Smooth muscle cell of the brain vasculature (primary cell): ENCODE measurements at places on chromosomes 7 and 10.
A peak's percentile ranks its signal among the peaks of the same experiment; 100 is the strongest.

GRCh38 chr7:113698556-113699220, 220.1 kb downstream of the PPP1R3A start:
- peak; percentile 9 for DNase-seq

DNA sequence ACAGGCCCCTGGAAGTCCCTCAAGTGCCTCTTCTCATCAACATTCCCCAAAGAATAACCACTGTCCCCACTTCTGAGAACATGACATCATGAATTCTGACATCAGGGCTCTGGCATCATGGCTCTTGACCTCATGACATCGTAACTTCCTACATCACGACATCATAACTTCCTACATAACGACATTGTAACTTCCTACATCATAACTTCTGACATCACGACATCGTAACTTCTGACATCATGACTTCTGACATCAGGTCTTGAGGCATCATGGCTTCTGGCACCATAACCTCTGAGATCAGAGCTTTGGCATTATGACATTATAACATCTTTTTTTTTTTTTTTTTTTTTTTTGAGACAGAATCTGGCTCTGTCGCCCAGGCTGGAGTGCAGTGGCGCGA, 66.7 kb upstream of the FAM20C start:
- DNase-seq, result no peak

DNA sequence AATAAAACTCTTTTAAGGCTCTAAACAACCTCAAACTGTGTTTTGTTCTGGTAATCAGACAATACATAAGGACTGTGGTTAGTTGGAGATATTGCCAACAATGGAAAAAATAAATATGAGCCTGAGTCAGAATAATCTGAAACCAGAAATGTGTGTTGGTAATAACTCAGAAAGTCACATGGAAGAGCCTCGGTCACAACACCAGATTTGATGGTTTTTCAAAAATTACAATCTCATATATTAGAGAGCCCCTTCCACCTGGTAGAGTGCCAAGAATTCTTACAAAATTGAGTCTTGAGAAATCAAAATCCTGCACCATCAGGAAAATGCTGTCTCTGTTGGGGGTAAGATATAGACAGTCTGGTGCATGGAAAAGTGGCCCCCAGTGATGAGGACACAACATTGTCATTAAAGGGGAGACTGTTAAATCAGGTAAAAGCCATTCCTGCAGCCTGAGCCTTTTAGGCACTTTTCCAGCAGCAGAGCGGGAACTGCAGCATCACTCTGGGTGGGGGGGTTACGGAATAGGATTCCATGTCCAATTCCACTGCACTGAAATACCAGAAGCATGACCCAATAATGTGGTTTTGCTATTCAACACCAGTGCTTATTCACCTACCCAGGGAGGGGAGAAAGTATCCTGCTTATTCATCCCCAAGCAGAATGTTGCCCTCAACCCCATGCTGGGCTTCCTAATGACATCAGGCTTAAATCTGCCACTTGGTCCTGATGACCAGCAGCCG, 9.5 kb upstream of the ADAM12 start:
- peak; percentile 88 for DNase-seq

DNA sequence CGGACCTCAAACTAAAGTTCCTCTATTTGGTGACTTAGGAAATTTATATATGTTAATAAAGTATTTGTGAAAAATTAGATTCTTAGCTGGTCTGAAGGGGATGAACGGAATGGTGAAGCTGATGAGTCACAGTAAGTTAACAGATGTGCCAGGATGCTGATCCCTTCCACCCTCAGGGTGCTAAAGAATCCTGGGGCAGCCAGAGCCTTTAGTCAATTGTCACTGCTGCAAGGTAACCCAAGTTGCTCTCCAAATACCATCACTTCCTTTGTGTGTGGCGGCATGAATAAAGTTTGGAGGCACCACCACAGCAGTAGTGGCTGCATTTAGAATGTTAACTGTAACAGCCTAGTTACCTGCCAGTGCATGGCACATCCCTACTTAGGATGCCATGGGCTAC, 222.6 kb upstream of the PPP1R3A start:
- no peak for DNase-seq

DNA sequence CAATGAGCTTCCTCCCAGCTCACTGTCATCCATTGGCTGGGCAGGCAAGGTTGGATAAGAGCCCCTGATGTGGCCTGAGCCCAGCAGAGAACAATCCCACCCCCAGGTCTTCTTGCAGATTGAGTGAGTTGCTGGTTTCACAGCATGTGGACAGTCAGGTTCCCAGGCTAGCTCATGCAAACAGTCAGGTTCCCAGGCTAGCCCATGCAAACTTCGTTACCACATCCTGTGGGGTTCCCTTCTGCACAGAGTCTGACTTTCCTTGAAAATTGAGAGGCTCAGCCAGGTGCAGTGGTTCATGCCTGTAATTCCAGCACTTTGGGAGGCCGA, 67.1 kb downstream of the TMEM130 start:
- no peak for DNase-seq

GRCh38 chr10:94465684-94466083, 63.3 kb downstream of the TBC1D12 start:
- DNase-seq, result no peak

DNA sequence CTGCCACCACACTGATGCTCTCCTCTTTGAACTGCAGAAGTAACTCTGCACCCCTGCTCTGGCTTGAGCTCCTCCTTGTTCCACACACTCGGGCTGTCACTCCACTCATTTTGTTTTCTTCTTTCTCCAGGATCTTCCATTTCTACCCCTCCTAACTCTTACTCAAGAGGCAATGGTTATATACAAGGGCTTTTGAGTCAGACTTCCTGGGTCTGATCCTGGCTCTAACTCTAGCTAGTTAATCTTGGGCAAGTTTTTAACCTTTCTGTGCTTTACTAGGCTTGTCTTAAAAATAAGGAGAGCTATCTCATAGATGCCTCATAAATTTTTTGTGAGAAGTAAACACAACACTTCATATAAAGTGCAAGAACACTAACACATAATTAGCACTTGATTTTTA, 45.3 kb upstream of the GNAI1 start:
- no peak for DNase-seq
